Esophagus squamous epithelium (tissue), 5 donors: ENCODE measurements at places on chromosomes 7 and 10.

DNA sequence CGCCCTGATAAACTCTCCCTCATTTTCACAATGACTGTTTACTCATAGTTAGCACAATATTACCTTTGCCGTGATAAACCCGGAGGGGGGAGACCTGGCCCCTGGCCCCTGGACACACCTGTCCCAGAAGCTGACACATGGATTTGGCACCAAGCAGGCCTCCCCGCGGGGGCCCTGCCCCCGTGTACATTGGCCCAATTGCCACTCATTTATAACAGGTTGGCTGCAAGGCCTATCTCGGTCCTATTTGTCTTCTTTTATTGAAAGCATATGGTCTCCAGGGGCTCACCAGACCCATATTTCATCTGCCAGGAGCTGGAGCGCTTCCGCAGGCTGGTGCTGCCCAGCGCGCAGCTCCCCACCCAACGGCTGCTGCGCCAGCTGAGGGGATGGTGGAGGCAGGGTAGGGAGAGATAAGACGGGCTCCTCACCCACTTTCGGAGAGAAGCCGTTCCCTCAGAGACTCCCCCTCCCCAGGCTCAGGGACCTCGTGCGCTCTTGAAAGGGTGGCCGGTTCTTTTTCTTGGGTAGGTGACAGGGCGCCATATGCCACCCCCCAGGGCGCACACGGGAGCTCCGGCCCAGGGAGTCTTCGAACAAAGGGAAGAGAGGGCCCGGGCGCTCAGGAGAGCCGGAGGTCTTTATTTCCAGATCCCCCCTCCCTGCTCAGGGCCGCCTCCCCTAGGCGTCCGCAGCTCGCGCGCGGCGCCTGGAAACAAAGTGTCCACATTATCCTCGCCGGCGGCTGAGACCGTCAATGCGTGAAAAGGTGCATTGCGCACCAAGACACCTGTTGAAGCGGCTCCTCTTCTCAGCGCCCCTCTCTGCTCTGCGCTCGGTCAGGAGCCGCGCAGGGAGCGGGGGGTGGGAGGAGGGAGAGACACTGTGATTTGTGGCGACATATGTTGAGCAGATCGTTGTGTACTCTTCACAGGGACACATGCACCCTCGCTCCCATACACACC lies 4.3 kb upstream of the NEUROG3 start:
- DNase-seq, result no peak

GRCh38 chr7:78080811-78081210 lies 282.2 kb downstream of the PHTF2 start:
- DNase-seq, result no peak

GRCh38 chr10:4656576-4657194 lies 169.3 kb upstream of the AKR1E2 start:
- no peak for DNase-seq

DNA sequence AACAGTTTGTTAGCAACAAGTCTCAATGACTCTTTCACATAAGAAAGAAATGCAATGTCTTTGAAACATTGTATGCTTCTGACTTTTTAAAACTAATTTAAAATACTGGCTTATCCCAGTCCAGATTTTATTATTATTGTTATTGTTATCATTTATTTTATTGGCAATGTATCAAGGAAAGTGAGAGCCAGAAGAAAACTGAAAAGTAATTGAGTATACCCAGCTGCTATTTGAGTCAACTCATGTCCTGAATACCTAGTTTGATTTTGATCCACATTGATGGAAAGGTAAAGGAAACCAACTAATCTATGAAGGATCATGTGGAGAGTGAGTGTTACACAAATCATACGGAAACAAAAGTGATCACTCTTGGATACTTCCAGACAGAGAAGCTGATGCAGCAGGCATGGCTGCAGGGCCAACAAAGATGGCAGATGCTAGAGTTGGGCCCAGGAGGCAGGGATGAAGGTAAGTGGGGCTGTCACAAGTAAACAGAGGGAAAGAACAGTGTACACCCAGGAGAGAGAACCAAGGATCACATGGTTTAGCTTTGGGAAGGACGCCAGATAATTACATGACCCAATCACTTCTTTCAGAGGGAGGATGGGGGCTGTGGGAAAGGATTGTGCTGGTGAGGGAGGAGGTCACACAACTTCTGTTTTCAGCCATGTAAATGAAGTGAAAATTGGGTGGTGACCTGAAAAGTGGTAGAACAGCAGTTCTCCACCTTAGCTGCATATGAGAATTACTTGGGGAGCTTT lies 179.2 kb upstream of the NAMPT start:
- no peak for DNase-seq

- no peak for DNase-seq
These were observed 617.7 kb upstream of the ANKRD30A start for GRCh38 chr10:36507715-36508114.
